ENCODE measurements at places on chromosomes 7 and 10.

GRCh38 chr10:91311601-91312381, 91.3 kb downstream of the PCGF5 start:
- peak; percentile 68 for DNase-seq

- DNase-seq, result no peak
Observed at GRCh38 chr10:110919971-110920881, 822 bp downstream of the SHOC2 start.

- no peak for DNase-seq
Observed at GRCh38 chr10:99930731-99931550, 78.8 kb downstream of the DNMBP start.

DNA sequence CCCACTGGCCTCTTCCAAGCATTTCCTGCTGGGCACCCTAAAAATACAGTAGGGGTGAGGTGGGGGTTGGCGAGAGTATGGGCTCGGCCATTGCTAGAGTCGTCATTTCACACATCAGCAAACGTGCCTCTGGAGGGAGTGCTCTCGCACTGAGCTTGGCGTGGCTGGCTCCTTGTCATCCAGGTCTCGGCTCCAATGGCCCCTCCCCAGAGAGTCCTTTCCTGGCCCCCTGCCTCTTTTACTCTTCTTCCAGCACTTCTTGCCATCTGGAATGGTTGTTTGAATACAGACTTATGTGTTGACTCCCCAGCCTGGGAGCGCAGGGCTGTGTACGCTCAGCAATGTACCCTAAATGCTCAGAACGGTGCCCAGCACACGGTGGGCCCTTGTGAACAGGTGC, 18.8 kb downstream of the UNC5B start:
- no peak for DNase-seq

DNA sequence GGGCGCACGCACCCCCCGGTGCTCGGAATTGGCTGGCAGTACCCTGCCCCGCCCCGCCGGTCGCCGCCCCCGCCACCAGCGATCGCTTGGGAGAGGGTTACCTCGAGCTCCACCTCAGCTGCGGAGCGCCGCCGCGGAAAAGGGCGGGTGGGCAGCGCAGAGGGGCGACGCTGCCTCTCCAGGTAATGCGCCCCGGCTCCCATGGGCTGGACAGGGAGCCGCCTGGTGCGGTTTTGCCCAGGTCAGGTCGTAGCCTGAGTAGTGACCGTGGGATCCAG, 1.3 kb downstream of the PFKFB3 start:
- DNase-seq, result no peak

GRCh38 chr7:137209151-137209817, 134.2 kb downstream of the PTN start:
- DNase-seq, result no peak

DNA sequence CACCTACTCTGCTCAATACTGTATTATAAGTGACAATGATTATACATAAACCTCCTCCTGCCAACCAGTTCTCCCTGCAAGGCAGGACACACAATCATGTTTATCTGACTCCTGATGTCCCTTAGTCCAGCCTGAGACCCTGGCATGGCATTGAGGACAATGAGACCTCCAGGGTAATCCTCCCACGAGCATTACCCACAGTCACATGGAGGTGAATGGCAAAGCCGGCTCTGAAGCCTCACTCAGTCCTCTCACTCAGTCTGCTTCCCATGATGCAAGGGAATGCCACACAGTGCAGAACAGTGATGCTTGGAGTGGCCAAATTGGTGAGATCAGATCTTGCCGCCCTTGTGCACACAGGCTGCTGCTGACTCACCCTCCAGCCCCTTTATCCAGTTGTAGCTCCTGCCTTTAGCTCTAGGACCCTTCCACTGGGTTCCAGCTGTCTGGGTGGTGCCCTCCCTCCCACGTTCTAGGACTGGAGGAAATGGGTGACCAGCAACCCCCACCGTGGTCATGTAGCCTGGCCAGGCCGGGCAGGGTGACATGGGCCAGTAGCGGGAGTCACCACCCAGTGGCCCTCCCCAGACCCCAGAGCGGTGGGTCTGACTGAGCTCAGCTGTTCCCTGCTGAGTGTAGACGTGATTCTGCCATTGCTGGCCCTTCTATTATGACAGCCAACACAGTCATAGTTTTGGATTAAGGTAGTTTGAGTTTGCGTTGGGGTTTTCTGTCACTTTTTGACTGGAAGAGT, 5.5 kb upstream of the ADCY1 start:
- no peak for DNase-seq

- peak; percentile 81 for DNase-seq
Observed at GRCh38 chr7:137882261-137882668, 35.5 kb upstream of the DGKI start.

- no peak for DNase-seq
Observed at GRCh38 chr10:43061760-43062159, 15.1 kb upstream of the RET start.

GRCh38 chr10:102455893-102456471, 4.6 kb upstream of the C10orf95 start:
- peak; percentile 69 for DNase-seq

DNA sequence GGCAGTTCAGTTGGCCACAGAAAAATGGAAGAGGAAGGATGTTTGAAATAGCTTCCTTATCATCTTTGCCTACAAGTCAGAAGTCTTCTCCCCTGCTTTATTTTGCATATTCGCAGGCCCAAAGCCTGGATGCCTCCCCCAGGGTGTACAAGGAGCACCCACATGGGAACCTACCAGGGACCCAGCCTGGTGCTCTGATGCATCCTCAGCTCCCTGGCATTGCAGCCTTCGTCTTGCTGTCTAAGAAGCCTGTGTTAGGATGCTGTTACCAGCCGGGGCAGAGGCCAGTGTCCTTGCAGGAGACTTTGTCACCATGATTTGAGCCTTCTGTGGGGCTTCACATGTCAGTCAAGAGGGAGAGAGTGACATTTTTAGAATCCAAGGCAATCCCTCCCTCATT, 27.0 kb upstream of the GPR26 start:
- DNase-seq, result no peak

DNA sequence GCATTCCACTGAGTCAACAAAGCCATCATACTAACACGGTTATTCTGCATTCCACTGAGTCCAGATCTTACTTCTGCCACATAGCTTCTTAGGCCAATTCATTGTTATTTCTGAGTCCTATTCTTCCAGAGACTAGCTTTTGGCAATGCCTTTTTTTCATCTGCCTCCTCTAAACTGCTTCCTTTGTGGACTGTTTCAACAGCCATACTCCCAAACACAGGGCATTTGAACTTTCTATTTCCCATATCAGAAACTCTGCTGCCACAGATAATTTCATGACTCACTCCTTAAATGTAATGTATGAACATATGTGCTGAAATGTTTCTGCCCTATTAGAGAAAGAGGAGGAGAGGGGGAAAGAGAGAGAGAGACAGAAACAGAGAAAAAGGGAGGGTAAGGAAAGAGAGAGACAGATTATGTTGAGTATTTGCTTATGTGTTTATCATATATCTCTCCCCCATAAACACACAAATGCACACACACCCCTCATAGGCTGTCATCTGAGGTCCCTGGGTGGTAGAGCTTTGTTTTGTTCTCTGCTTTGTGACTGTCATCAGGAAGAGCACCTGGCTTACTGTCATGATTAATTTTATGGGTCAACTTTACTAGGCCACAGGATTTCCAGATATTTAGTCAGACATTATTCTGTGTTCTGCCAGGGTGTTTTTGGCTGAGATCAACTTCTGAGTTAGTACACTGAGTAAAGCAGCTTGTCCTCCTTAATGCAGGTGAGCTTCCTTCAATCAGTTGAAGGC, 308.0 kb upstream of the KCND2 start:
- DNase-seq, result no peak

DNA sequence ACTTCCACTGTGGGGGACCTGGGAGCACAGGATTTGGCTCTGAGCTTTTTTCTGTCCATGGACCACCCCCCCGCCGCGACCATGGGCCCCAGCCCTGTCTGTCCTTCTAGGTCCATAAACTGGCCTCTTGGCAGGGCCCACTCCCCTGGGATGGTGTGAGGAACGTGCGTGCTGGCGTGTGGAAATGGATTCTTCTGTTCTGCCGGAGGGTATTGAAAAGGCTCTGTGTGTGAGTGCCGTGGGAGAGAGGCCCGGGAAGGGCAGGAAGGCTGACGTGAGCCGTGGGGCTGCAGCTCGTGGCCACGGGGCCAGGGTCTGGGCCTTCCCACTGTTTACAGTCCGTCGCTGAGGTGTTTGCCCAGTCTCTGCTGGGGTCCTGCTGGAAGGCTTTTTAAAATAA, 123.7 kb downstream of the GRK5 start:
- no peak for DNase-seq

DNA sequence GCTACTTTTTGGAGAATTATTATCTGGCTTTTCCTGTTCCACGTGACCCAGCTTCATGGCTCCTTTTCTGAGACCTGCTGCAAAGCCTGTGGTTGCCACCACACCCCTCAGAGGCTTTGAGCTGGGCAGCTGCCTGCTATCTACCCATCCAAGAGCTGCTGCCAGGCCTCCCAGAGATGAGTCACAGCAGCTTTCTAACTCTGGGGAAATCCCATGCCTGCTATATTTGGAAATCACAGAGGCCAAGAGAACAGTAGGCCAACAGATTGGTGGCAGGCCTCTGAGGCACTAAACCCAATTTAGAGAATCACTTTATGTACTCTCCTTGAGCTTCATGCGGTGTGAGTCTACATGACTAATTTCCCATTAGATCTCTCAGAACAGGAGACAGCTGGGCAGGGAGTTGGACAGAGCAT, 35.2 kb downstream of the SGCE start:
- DNase-seq, result peak; percentile 66

DNA sequence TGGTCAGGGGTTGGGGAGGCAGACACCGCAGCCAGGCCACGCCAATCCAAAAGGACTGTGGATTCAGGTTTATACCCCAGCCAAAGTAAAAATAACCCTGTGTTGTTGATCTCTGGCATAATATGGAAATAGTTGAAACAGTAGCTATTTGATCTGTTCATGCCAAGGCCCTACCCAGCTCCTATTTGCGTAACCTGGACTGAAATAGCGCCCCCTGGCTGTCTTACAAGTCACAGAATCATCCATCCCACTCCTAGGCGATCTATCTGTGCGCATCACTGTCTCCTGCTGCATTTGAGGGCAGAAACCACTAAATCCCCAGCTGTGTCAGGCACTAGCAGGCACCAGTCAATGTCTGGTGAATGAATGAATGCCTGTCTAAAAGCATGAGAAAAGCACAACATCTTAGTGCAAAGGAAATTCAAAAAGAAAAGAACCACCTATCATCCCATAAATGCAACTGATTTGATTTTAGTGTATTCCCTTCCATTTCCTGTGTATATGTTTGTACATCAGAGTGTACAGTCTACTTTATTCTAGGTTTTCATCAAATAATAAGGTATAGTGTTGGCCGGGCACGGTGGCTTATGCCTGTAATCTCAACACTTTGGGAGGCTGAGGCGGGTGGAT, 160.0 kb downstream of the SLIT1 start:
- no peak for DNase-seq

- no peak for DNase-seq
Observed at GRCh38 chr10:75058161-75058560, 53.3 kb upstream of the SAMD8 start.

- no peak for DNase-seq
Observed at GRCh38 chr10:95815701-95816240, 59.8 kb downstream of the ENTPD1 start.

All from AG09319 (cell line).